Activated T-helper 17 cell treated with anti-CD3 and anti-CD28 coated beads, Interleukin-2, amount 50 U/mL, for 72 hours (primary cell): ENCODE measurements at places on chromosomes 5 and 9. TPM values are rescaled to one million over a fixed set of nuclear protein-coding genes. Genes with fewer than 3 reads are reported as not detected.

Gene FBXW2
- total RNA-seq = 50.4 TPM

Gene PLAC8L1
- 0.69 TPM for total RNA-seq

Gene ARHGEF37
- total RNA-seq = 0.06 TPM

Gene MZB1
- total RNA-seq = 39.9 TPM

Gene IL5
- total RNA-seq = not detected

Gene RAD1
- 38.3 TPM for total RNA-seq

Gene LECT2
- not detected for total RNA-seq

Gene ZNF484
- 9.9 TPM for total RNA-seq

Gene GLRA1
- not detected for total RNA-seq

GRCh38 chr9:133576031-133576874, 32.9 kb downstream of the FAM163B start:
- no peak for ATAC-seq

GRCh38 chr5:177610131-177610769, 10.3 kb downstream of the B4GALT7 start:
- ATAC-seq = no peak

- ATAC-seq = peak; percentile 95
Measured at GRCh38 chr9:100120286-100120685, 21.2 kb downstream of the INVS start.

DNA sequence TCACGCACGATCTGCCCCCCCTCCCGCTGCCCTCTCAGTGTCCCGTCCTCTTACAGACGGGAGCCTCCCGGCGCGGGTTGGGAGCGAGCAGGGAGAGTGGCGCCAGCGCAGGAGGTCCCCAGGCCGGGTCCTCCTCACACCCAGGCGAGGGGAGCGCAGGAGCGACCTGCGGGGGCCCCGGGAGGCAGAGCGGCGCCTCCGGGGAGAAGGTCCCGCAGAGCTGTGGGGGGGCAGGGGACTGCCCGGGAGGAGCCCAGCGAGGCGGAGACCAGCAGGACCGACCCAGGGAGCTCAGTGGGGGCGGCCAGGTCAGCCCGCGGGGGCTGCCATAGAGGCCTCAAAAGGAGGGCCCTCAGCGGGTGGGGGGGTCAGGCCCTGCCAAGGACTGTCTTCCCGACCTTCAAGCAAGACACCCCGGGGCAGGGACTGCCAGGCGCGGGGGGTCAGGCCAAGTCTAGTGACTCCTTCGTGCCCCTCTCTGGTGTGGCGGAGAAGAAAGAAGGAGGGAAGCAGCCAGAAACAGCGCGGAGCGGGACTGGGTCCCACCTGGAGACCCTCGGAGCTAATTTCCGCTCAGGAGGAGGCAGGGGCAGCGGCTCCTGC, 123.3 kb upstream of the ERCC6L2 start:
- ATAC-seq = no peak

DNA sequence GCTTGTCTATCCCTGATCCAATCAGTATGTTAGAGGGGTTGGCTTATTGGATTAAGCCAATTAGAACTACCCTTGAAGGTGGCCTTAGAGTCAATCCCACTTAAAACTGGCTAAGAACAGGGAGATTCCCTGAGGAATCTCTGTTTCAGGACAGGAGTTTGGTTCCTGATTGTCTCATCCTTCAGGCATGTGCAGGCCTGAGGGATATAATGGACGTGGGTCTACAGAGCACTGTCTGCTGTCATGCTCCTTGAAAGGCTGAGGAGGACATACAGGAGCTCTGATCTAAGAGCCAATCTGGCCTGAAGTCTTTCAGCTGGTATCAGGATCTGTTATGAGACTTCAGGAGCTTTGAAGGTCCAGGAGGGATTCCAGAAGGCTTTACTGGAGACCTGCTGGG, 36.2 kb upstream of the PRXL2C start:
- no peak for ATAC-seq

DNA sequence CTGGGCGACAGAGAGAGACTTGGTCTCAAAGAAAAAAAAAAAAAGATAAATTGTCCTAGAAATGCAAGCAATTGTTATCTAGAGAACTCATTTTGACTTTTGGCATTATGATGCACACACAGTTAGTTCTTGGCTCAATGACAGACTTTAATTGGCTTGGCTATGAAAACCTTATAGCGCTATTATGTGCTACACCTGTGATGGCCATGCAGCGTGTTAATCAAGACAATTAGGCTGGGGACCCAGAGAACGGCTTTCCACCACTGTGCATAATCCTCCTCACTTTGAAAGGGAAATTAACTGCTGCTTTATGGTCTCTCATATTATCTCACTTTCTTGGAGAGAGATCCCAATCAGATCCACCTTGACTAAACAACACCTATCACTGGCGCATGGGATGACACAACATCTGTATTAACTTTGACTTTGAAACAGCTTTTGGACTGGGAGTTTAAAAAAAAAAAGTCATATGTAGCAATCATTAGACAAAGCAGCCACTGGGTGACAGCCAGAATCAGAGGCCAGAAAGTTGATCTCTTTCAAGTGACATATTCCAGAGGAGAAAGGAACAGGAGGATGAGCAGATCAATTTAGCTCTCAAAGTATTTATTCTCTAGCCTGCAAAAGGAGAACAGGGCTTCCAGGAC, 132.5 kb downstream of the PPP2R2B start:
- ATAC-seq = no peak

DNA sequence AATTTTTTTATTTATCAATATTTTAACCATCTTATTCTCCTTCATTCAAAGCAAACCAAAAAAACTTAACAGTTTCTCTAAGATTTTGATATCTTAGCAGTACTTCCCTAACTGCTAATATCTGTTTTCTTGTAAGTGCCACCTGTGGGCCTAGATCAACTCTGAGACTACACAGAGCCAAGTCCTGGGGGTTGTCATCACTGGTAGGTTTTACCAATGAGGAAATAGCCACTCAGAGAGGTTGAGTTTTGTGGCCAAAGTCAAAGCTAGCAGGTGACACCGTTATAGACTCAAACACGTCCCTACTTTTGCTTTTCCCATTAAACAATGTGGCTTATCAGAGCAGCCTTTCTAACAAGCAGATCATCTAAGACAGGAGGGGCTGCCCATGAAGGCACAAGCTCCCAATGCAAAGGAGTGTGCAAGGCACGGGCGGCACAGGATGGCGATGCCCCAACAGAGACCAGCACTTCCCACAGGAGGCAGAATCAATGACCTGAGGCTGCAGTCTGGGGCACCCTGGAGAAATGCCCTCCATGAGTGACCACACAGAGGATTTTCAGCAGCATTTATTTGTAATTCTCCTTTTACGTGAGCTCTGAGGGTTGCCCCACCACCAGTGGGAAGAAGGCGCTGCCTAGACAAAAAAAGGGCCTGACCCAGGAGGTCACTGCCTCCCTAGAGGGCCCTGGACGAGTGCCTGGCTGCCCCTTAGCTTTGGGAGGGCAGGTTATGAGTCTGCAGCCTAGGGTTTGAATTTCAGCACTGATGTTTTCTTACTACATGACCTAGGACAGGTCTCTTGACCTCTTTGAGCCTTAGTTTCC, 7.4 kb downstream of the TBC1D2 start:
- ATAC-seq = no peak

- ATAC-seq = no peak
Measured at GRCh38 chr9:71752352-71752751, 16.0 kb downstream of the CEMIP2 start.

DNA sequence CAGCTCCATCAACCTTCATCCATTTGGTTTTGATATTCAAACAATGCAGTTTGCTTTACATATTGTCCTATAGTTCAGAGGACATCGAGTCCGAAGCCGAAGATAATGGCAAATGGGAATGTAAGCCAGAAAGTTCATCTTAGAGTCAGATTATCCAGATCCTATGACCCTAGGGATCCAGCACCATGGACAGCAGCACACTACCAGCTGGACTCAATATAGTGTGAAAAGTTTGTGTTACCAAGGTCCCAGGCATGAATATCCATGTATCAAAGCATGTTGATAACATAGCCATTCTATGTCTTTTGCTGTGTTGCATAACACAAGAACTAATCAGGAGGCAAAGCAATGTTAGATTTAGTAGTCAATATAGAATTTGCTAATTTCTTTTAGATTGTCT, 46.3 kb downstream of the FSTL4 start:
- ATAC-seq = no peak

DNA sequence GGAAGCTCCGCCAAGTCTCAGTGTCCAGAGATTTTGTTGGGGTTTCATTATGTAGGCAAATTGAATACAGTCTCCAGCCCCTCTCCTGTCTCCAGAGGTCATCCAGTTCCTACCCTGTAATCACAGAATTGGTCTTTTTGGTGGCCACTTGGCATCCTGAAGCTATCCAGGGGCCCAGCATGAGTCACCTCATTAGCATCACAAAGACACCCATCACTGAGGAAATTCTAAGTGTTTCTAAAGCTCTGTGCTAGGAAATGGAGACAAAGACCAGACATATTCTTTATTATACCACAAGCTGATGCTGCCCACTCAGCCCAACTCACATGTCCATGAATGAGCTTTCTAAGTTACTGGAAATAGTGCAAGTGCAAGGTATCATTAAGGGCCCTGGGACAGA, 229.9 kb downstream of the DOCK8 start:
- no peak for ATAC-seq

GRCh38 chr5:146055432-146055831, 49.9 kb downstream of the PLAC8L1 start:
- no peak for ATAC-seq

GRCh38 chr9:75111019-75111622, 22.8 kb downstream of the OSTF1 start:
- ATAC-seq = peak; percentile 68

DNA sequence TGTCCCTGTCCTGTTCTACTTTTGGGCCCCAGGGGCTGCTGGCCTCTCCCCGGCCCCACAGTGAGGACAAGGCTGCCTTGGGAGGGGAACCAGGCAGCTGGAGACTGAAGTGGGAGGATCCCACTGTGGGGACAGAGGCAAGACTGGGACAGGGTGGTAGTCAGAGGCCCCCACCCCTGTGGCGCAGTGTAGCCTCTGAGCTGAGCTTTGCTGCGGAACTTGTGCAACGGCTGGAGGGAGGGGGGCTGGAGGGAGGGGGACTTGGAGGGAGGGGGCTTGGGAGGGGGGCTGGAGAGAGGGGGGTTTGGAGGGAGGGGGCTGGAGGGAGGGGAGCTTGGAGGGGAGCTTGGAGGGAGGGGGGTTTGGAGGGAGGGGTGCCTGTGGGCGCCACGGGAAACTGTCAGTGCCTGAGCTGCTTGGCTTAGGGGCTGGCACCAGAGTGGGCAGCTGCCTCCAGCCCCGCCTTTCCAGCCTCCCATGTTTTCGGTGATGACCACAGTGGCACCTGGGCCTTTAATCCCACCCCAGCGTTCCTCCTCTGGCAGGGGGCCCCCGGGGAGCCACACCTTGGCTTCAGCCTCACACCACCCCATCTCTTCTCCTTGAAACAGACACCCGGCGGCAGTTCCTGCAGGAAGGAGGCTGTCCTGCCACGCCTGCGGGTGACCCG, 2.3 kb upstream of the FUT7 start:
- no peak for ATAC-seq

GRCh38 chr5:147573211-147573610, 63.3 kb upstream of the DPYSL3 start:
- no peak for ATAC-seq

DNA sequence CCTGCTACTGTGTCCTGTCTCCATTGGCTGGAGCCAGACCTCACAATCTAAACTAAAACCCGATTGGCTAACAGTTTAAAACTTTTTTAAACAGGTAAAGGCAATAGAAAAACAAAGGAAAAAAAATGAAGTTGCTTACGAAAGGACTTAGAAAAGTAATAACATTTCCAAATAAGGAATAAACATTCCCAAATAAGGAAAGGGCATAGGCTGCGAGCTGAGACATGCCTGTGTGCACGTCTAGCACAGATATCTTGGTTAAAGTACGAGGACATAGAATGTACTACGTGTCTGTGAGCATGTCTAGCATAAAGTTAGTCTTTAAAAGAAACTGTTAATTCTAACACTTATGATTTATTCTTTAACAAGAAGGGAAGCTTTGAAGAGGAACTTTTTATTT, 15.3 kb upstream of the FAM120A start:
- ATAC-seq = no peak

- no peak for ATAC-seq
Measured at GRCh38 chr5:128572051-128572929, 34.2 kb upstream of the FBN2 start.

DNA sequence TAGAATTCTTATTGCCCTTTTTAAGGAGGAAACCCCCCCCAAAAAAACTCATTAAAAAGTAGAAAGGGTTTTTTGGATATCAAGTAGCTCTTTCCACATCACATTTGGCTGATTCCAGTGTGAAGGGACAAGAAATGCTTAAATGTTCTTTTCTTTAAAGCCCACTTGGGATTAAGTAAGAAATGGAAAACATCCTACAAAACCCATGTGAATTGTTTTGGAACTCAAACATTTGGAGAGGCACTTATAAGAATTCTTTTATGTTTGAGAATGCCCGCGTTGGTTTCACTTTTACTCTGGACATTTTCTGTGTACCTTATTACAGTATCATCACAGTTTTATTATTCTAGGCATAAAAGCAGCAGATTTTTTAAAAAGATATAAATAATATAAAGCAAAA, 301.1 kb upstream of the ACTBL2 start:
- ATAC-seq = no peak

GRCh38 chr5:15718421-15719179, 218.6 kb downstream of the FBXL7 start:
- no peak for ATAC-seq

DNA sequence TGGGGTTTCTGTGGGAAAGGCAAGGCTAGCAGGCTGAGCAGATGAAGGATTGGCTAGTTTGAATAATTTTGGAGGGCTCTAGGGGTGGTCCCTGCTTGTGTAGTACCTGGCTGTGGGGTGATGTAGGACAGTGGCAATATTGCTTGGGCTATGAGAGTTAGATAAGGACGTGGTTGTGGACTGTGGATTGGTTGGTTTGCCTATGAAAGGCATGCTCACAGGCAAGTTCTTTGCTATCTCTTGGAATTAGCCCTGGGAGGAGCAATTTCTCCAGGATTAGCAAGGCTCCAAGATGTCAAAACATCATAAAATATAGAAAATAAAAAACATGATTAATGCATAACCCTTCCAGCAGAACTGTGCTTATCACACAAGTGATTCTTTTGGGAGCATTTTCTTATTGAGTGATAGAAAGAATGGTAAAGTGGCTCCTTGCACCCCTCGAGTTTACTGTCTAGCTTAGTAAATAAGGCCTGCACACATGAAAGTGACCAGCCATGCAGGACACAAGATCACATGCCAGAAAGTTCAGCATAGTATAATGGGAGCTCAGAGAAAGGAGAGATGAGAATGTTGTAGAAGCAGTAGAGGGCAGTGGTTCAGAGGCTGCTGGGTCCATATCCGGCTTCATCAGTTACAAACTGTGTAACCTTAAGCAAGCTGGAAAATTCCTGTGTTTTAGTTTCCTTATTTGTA, 13.8 kb downstream of the AOPEP start:
- no peak for ATAC-seq

GRCh38 chr5:171663311-171664085, 122.1 kb upstream of the SMIM23 start:
- no peak for ATAC-seq

GRCh38 chr9:106861640-106862109, 1.3 kb upstream of the ZNF462 start:
- no peak for ATAC-seq

- no peak for ATAC-seq
Measured at GRCh38 chr5:135150767-135151166, 116.7 kb upstream of the PITX1 start.
